ENCODE measurements at places on chromosomes 6 and 20.

GRCh38 chr6:100883347-100883746, 2.2 kb upstream of the ASCC3 start:
- no peak for DNase-seq

DNA sequence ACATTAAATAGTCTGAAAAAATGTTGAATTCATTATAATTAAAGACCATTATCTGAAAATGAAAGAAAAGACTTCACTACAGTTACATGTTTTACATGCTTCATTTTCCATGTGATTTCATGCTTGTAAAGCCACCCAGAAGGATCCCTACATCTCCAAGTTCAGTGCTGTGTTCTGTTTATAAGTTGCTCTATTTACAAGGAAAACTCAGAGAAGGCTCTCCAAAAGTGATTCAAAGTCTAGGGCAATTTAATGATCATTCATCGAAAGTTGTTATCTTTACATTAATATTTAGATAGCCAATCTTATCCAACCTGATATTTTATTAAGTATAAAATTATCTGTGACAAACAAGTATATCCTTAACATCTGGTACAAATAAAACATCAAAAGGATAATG, 494.9 kb upstream of the RNF217 start:
- no peak for DNase-seq

GRCh38 chr6:6865611-6866010, 242.2 kb upstream of the RREB1 start:
- DNase-seq: no peak

GRCh38 chr20:41537865-41538264, 80.3 kb downstream of the CHD6 start:
- no peak for DNase-seq

- DNase-seq: no peak
Observed at GRCh38 chr20:59435518-59435917, 135.1 kb downstream of the EDN3 start.

- DNase-seq: no peak
Observed at GRCh38 chr6:106125925-106126435, 39.8 kb downstream of the PRDM1 start.

- DNase-seq: no peak
Observed at GRCh38 chr6:136249336-136249735, 775 bp downstream of the MTFR2 start.

DNA sequence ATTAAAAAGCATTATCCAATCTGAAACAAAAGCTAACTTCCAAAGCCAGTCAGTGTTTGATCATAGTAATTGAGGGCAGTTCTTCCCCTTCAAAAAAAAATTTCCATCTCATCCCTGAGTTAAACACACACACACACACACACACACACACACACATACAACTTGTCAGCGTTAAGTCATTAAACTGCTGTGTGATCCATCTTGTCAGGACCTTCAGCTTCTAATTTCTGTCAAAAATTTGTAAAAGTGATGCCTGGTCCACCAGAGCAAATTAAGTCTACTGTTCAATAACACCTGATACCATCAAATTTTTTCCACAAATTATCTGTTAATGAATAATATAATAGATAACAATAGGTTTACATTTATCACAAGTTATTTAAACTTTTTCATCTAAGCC, 198.7 kb downstream of the GPX5 start:
- no peak for DNase-seq

GRCh38 chr20:3563548-3564177, 92.8 kb downstream of the ATRN start:
- no peak for DNase-seq

- DNase-seq: no peak
Observed at GRCh38 chr6:3794092-3794491, 42.6 kb upstream of the PXDC1 start.

- DNase-seq: no peak
Observed at GRCh38 chr20:46690219-46691106, 1.2 kb upstream of the TP53RK start.

DNA sequence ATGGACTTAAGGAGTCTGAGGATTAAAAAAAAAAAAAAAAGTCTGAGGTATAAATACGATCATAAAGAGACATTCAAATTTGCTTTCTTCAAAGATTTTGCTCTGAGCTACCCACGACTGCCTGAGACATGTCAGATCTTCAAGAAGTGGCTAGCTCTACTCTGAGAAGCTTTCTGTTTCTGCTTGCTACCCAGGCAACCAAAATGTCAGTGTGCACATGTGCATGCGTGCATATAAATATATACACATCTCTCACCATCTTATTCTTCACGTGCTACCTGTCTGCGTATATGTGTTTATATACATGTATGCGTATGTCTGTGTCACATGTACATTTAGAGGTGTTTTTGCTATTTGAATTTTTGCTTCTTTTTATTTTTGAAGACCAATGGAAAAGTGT, 299.6 kb upstream of the STXBP5 start:
- DNase-seq: no peak

GRCh38 chr20:33874129-33874528, 63.0 kb downstream of the CHMP4B start:
- no peak for DNase-seq

DNA sequence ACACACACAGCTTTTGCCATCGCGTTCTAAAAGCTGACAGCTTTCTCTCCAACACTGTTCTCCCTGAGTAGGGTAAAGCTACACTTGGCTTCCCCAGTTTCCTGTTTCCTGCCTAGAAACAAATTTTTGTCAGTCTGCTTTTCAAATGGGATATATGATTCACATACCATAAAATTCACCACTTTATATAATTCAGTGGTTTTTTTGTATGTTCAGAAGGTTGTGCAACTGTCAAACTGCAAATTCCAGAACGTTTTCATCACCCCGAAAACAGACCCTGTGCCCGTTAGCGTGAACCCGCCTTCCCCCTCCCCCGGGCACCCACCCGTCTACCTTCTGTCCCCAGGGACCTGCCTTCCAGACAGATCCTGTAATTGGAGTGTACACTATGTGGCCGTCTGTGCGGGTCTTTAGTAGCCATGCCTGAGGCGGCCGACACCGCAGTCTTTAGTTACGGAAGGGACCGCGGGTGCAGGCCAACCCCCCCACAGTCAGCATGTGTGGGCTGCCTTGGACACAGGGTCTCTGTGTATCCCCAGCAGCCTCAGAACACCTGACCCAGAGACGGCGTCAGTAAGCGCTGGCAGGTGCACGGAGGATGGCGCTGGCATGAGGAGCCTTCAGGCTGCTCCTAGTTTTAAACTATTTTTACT, 16.6 kb downstream of the HRH3 start:
- DNase-seq: no peak

GRCh38 chr20:8265588-8265987, 133.5 kb downstream of the PLCB1 start:
- DNase-seq: no peak

DNA sequence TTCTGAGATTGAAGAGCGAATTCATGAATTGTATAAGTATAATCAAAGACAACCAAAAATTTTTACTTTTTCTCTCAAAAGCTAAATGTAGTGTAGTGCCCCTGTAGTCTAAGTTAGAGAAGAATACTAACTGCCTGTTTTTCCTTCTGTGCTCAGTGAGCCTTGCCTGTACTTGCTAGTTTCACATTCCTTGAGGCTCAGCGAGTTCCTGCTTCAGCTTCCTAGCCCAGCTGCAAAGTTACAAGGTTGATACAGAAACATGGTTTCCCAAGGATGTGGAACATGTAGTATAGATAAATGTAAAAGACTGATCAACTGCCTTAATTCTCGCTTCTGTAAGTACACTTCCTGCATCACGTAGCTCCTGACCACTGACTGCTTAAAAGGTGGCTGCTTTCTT, 33.1 kb upstream of the SEC63 start:
- no peak for DNase-seq

GRCh38 chr6:6362056-6362840, 41.8 kb upstream of the F13A1 start:
- no peak for DNase-seq

- no peak for DNase-seq
Observed at GRCh38 chr20:49320460-49320859, 42.6 kb upstream of the ZNFX1 start.

DNA sequence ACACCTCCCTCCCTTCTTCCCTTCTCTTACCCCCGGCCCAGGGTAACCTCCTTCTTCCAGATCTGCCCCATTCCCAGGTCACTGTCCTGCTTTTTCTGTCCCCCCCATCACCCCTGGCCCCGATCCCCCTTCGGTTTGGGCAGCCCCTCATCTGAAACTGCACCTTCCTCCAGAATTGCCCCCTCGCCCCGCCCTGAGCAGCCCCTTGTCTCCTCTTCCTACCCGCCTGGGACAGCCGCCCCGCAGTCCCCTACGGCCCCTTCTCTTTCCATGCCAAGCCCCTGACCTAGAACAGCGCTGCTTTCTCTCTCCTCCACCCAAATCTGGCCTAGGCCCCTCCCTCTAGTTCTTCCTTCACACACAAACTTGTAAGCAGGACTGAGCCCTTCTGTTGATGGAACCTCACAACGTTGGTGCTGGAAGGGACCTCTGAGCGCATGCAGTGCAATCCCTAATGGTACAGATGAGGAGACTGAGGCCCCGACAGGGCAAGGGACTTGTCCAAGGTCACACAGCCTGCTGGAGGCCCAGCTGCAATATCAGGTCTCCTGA, 630 bp downstream of the PPP2R5D start:
- DNase-seq: no peak

DNA sequence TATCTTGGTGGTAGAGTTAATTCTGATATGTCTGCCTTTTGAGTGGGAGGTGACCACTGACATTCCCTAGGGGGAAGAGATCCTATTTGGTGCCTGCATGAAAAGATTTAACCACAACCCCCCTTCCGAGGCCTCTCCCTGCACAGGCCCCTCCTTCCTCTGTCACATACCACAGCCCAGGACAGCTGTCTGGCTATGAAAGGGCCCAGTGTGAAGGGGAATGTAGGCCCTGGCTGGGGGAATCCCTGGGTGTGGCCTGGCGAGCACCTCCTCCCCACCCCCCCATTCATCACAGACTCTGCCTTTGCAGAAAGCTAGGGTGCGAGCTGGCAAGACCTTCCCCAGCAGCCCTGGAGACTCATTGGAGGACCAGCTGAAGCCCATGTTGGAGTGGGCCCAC, 27.4 kb upstream of the MAPRE1 start:
- DNase-seq: no peak

DNA sequence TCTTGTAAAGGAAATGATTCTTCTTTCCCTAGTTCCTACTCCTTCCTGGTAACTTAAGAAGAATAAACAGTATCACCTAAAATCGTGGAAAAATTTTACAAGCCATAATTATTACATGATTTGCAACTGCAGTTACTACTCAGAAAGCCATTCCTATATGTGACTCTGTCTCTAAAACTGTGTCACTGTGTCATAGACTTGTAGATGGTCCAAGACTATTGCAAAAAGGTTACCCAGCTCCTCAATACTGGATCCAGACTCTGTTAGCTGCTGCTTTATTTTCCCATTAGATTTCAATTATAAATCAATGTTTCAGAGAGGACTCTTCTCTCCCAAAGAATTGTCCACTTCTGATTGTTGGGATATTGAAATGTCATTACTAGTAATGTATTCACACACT, 142.1 kb upstream of the STMND1 start:
- DNase-seq: no peak

GRCh38 chr6:84804720-84805119, 40.3 kb upstream of the TBX18 start:
- no peak for DNase-seq

- peak; percentile 31 for DNase-seq
Observed at GRCh38 chr6:125301435-125302391, at the start of gene HDDC2. HDDC2 (minus strand) TSS chr6:125301967; CDS start chr6:125301932, 35 bp downstream.

DNA sequence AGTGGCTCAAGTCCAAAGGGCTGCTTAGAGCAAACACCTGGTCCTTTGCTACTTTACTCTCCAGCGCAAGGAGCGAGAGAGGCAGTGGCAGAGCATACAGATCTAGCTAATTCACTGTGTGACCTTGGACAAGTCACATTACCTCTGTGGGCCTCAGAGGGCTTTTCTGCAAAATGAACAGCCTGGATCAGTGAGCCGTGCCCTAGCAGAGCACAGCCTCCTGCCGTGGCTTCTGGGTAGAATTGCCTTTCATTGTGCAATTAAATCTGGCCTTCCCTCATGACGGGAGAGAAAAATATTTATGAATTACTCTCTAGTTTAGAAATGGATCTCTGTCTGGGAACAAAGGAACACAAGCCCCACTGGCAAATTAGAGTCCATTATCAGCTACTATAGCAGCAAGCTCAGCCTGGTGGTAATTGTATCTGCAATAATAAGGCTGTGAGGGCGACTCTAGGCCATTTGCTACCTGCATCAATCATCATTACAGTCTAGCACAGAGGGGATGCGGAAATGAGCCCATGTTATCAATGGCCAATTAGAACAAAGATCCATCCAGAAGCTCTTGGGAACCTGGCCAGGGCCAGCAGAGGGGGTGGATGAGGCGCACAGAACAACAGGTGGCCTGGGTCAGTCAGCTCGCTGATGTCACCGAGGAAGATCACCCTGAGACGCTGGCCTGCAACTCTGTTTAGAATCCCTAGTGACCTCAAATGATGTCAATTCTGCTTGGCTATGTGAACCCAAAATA, 114.2 kb upstream of the LY86 start:
- no peak for DNase-seq

- no peak for DNase-seq
Observed at GRCh38 chr20:9903048-9903655, 64.3 kb upstream of the PAK5 start.

GRCh38 chr20:25078662-25079061, 3.3 kb downstream of the VSX1 start:
- no peak for DNase-seq

DNA sequence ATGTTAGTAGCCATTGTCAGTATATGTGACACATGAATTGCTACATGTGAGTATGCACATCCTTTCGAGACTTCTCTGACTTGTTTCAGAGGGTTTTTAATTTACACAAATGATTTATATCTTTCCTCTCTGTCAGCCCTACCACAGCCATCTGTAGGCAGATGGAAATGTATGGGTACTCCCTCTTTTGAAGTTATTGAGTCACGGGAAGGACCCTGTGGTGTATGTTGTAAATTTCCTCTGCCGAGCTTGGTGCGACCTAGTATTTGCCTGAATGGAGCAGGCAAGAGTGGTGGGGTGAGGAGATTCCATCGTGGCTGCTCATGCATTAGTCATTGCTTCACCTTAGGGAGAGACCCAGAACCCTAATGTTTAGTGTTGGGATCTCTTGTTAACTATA, 171.9 kb downstream of the JARID2 start:
- no peak for DNase-seq

GRCh38 chr6:84278321-84278998, 51.0 kb upstream of the CEP162 start:
- no peak for DNase-seq

Measured in T-helper 2 cell (primary cell).